ENCODE measurements at places on chromosomes 5 and 9.

- DNase-seq = no peak
- no peak overlapping the region for H3K27ac ChIP-seq
- H3K4me1 ChIP-seq = no peaks in the 10 kb centered on the region
These were observed 223.3 kb downstream of the SLF1 start for GRCh38 chr5:94841598-94842322.

GRCh38 chr9:69325409-69326212, 596 bp downstream of the ENTREP1 start:
- H3K36me3 ChIP-seq = no peaks in the 10 kb centered on the region
- no peak overlapping the region for H3K4me3 ChIP-seq
- H3K27ac ChIP-seq = no peak overlapping the region

DNA sequence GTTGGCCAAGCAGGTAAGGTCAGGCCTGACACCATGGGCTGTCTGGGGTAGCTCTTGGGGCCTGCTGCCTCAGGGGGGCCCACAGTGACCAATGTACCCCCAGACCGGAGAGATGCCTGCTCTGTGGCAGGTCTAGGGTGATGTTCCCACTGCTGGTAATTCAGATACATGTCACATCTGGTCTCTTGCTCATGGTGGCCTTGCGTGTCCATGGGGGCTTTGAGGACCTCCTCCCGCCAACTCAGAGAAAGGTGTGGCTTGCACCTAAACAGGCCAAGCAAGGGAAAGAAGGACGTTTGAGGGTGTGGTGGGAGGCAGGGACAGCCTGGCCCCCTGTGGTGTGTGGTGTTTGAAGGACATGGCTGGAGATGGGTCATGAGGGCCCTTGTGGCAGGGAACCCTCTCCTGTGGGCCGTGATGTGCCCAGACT, 75.2 kb downstream of the PHF2 start:
- no peaks in the 10 kb centered on the region for H3K4me1 ChIP-seq
- DNase-seq = no peak
- peaks cover 50% of the 10 kb centered on the region for H3K36me3 ChIP-seq

DNA sequence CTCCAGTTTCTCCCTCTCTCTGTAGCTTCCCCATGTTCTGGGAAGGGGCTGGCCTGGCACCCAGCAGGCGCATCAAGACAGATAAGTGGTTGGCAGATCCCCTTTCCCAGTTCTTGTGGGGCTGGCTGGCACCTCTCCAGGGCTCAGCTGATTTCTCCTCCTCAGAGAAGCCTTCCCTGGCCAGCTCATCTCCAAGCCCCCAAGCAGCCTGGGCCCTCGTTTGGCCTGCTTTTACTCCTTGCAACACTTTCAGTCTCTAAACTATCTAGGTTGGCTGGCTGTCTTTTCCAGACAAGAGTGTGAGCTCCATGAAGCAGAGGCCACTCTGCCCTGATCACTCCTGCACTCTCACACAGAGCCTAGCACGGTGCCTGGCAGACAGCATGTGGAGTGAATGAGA, 13.5 kb downstream of the MACROH2A1 start:
- H3K4me3 ChIP-seq = no peak overlapping the region
- H3K27ac ChIP-seq = no peak overlapping the region
- no peak for DNase-seq
- peaks cover 55% of the 10 kb centered on the region for H3K36me3 ChIP-seq

- no peak overlapping the region for H3K4me3 ChIP-seq
- no peaks in the 10 kb centered on the region for H3K36me3 ChIP-seq
- H3K27ac ChIP-seq = no peak overlapping the region
- no peak for DNase-seq
These were observed 3.9 kb downstream of the FABP6 start for GRCh38 chr5:160233215-160233614.

DNA sequence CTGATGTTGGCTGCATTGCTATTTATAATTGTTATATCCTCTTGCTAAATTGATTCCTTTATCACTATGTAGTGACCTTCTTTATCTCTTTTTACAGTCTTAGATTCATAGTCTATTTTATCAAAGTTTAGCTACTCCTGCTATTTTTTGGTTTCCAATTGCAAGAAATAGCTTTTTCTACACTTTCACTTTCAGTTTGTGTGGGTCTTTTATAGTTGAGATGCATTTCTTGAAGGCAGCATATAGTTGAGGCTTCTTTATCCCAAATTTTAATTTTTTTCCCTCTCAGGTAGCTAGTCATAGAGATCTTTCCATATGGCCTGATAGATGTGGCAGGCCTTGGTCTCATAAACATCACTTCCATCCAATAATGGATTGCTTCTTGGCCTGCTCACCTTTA, 228.5 kb downstream of the COMMD10 start:
- peaks cover 7% of the 10 kb centered on the region for H3K36me3 ChIP-seq
- H3K4me3 ChIP-seq = no peak overlapping the region
- H3K4me1 ChIP-seq = peaks cover 3% of the 10 kb centered on the region
- H3K27me3 ChIP-seq = no peaks in the 10 kb centered on the region
- H3K27ac ChIP-seq = no peak overlapping the region

DNA sequence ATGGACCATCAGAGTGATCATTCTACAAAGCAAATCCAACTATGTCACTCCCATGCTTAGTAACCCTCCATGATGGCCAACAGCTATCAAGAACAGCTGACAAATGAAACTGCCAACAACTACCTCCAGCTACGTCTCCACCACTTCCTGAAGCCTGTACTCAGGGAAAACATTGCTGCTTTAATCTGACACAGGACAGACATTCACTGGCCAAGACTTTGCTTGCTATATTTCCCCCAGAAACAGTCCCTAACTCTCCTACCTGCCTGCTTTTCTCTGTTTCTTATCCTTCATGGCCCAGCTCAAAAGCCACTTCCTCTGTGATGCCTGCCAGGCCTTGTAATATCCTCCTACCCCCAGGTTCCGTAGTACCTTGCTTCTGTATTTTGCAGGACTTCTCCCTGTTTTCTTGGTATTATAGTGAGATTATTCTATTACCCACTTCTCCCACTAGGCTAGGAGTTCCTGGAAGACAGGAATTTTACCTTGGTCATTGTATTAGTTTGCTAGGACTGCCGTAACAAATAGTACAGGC, 14.7 kb upstream of the RAB14 start:
- no peak overlapping the region for H3K4me3 ChIP-seq
- H3K4me1 ChIP-seq = peaks cover 8% of the 10 kb centered on the region
- no peak for DNase-seq
- H3K27me3 ChIP-seq = no peaks in the 10 kb centered on the region
- H3K36me3 ChIP-seq = no peaks in the 10 kb centered on the region

DNA sequence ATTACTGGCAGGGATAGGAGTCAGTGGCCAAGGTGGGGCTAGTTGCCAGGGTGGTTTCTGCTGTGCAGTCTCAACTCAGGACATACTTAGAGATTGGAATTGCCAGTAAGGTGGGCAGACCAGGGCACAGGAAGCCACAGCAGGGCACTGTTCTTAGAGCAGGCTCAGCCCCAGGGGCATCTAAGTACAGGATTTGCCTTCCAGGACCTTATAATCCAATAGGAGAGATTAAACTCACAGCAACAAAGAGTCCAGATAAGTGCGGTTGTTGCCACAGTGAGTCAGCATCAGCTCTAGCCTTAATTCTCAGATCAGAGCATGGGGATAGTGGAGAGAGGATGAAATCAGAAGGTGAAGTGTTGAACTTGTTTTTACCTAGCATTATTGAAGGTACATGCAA, 265.8 kb upstream of the TRPC7 start:
- no peaks in the 10 kb centered on the region for H3K27me3 ChIP-seq
- DNase-seq = no peak
- H3K4me3 ChIP-seq = no peak overlapping the region
- no peaks in the 10 kb centered on the region for H3K4me1 ChIP-seq
- no peaks in the 10 kb centered on the region for H3K36me3 ChIP-seq

DNA sequence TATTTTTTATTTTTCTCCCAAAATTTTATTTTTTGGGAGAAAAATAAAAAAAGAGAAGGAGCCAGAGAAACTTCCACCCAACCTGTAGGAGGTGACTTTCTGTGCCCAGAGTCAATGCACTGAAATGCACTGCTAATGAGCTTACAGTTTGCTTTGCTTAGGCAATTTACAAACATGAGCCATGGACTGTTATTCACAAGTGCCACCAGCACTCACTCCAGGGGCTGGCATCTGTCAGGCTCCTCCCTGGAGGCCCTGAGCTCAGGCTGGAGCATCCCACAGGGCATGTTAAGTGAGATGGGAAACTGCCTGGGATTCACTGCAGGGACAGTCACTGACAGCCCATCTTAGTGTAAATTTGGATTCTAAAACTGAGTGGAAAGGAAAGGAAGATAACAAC, 74.9 kb downstream of the FANCC start:
- DNase-seq = no peak
- H3K4me3 ChIP-seq = no peak overlapping the region
- H3K27me3 ChIP-seq = no peaks in the 10 kb centered on the region
- H3K27ac ChIP-seq = no peak overlapping the region

GRCh38 chr5:173880306-173880985, 7.7 kb upstream of the CPEB4 start:
- H3K4me3 ChIP-seq = no peak overlapping the region
- DNase-seq = no peak
- H3K36me3 ChIP-seq = no peaks in the 10 kb centered on the region
- peaks cover 11% of the 10 kb centered on the region for H3K4me1 ChIP-seq

- no peak overlapping the region for H3K27ac ChIP-seq
- H3K27me3 ChIP-seq = no peaks in the 10 kb centered on the region
- no peak for DNase-seq
These were observed 1.9 kb upstream of the MRPS2 start for GRCh38 chr9:135498381-135499126.

GRCh38 chr9:118455259-118455658, 751.1 kb downstream of the TLR4 start:
- no peak overlapping the region for H3K27ac ChIP-seq
- no peak overlapping the region for H3K4me3 ChIP-seq
- no peaks in the 10 kb centered on the region for H3K4me1 ChIP-seq
- H3K27me3 ChIP-seq = no peaks in the 10 kb centered on the region

DNA sequence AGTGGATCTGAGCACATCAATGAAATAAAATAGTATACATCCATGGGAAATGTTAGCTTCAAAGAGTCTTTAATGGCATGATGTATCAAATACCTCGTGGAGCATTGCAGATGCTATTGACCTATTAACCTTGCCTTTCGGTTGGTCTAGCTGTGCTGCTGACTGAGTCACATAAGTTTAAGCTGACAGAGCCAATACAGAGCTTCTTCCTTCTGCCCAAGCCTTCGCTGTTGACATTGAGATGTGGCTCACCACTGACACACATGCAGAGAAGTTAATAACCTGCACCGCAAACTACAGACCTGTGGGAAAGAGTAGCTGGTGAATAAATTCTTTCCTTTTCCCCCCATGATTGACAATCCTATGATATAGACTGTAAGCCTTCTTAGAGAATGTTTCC, 78.2 kb downstream of the LURAP1L start:
- no peak overlapping the region for H3K27ac ChIP-seq
- H3K4me3 ChIP-seq = no peak overlapping the region
- H3K27me3 ChIP-seq = no peaks in the 10 kb centered on the region
- no peaks in the 10 kb centered on the region for H3K36me3 ChIP-seq
- DNase-seq = no peak

- no peaks in the 10 kb centered on the region for H3K27me3 ChIP-seq
- no peak overlapping the region for H3K4me3 ChIP-seq
- H3K4me1 ChIP-seq = peaks cover 11% of the 10 kb centered on the region
- no peak overlapping the region for H3K27ac ChIP-seq
These were observed 6.0 kb upstream of the RXRA start for GRCh38 chr9:134320126-134320867.

DNA sequence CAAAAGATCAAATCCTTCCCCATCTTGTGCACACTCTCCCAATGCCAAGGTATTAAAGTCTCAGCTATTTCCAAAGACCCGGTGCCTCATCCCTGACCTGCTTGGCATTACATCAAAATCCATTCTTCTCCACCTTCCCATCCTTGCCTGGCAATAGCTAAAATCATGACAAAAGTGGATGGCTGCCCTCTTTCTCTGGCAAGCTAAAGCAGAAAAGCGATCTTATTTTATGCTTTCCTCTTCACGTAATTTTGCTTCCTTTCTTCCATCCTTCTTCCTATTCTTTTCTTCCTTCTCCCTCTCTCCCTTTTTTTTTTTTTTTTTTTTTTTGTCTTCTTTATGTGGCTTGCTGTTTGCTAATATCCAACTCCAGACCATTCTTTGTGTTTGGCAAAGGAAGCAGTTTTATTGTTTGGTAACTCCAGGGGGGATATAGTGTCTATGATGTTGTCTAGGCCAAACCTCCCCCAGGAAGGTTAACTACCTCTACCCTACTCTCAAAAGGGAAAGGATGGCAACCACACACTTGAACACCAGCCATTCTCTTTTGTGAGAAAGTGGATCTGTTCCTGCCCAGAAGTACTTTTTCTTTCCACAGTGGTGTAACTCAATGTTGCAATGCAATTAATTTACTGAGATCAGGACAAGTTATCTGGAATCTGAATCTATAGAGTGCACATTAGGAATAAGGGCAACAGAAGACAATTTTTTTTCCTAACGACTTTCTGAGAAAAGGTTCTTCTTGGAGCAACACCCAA, 120.9 kb upstream of the TMEM161B start:
- no peak overlapping the region for H3K4me3 ChIP-seq
- H3K27ac ChIP-seq = no peak overlapping the region
- H3K4me1 ChIP-seq = no peaks in the 10 kb centered on the region
- H3K27me3 ChIP-seq = peaks cover 2% of the 10 kb centered on the region

- DNase-seq = no peak
- H3K36me3 ChIP-seq = no peaks in the 10 kb centered on the region
- H3K4me3 ChIP-seq = no peak overlapping the region
These were observed 6.2 kb downstream of the UGT3A2 start for GRCh38 chr5:36060420-36060887.

GRCh38 chr5:394671-395155, 48.3 kb upstream of the EXOC3 start:
- DNase-seq = no peak
- no peaks in the 10 kb centered on the region for H3K36me3 ChIP-seq
- H3K4me3 ChIP-seq = no peak overlapping the region
- H3K27me3 ChIP-seq = no peaks in the 10 kb centered on the region

DNA sequence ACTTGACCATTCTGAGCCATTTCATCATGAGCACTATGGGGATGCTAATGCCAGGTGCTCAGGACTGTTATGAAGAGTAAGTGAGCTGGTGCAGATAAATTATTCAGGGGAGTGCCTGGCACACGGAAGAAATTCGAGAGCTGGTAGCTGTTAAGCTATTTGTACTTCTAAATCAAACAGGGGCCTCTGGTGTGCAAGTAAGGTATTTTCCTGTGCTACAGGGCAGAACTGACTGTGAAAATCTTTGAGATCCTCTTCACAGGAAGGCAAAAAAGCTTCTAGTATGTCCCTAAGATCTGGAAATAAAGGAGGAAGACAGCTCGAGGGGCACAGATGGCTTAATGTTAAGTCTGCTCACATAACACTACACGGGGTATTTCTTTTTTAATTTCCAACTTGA, 106.3 kb upstream of the SPOCK1 start:
- H3K27ac ChIP-seq = no peak overlapping the region
- H3K4me3 ChIP-seq = no peak overlapping the region
- H3K27me3 ChIP-seq = no peaks in the 10 kb centered on the region
- DNase-seq = no peak
- no peaks in the 10 kb centered on the region for H3K36me3 ChIP-seq
- no peaks in the 10 kb centered on the region for H3K4me1 ChIP-seq

GRCh38 chr5:139635606-139636206, 12.4 kb upstream of the CXXC5 start:
- H3K4me3 ChIP-seq = no peak overlapping the region
- peak; percentile 67 for DNase-seq
- H3K4me1 ChIP-seq = peaks cover 65% of the 10 kb centered on the region
- peaks cover 4% of the 10 kb centered on the region for H3K36me3 ChIP-seq
- peak overlapping the region; percentile 91 for H3K27ac ChIP-seq

- no peak for DNase-seq
- H3K27ac ChIP-seq = no peak overlapping the region
- no peak overlapping the region for H3K4me3 ChIP-seq
- no peaks in the 10 kb centered on the region for H3K36me3 ChIP-seq
- H3K27me3 ChIP-seq = no peaks in the 10 kb centered on the region
- no peaks in the 10 kb centered on the region for H3K4me1 ChIP-seq
These were observed 105.9 kb downstream of the GADD45G start for GRCh38 chr9:89710697-89711096.
